GM04503 (cell line): ENCODE measurements at places on chromosomes 6 and 20.

DNA sequence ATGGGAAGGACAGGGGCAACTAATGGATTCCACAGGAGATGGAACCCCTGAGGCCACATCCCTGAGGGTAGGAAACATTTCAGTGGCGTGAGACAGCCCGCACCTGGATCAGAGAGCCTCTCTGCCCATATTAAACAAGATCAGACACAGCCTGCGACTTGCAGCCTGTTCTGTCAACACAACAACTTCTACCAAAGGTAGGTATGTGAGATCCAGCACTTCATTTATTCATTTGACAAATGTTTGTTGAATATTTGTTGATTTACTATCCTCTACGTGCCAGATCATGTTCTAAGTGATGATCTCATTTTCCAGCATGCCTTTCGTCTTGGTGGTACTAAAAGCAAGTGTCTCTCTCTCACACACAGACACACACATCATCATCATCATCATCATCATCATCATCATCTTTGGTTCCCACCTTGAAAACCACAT lies 43.2 kb upstream of the NT5E start:
- DNase-seq, result no peak

DNA sequence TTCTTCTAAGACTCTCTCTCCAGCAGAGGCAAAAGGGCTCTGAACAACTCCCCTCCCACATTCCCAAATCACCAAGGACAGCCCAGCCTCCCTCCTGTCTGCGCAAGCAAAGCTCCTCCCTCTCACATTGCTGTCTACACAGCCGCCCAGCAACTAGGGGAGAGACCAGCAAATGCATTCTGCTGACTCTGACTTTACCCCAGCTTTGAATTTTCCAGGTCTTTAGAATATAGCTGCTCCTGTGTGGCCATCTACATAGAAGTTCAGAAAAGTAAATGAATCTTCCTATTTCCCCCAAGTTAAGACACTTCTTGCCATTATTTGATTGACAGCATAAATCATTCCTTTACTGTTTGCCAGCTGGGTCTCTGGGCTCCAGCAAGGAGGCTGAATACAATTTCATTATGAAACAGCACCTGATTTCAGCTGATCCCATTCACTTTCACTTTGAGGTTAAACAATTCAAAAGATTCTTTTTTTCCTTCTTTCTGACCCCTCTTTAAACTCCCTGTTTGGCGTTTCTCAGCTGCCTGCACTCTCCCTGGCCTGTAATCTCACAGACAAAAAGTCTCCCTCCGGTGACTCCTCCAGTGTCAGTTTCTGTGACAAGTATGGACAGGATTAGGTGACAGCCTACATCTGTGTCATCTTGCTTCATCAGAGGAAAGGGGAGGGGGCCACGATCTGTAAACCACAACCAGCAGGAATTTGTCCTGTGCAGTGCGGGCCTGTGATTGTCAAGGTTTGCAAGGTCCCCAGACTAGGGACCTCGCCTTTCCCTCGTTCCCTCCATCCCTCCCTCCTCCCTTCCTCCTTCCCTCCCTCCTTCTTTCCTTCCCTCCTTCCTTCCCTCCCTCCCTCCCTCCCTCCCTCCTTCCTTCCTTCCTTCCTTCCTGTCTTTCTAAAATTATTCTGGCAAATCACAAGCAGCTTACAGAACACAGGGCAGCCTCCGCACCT lies 205.6 kb upstream of the RIN2 start:
- no peak for DNase-seq

DNA sequence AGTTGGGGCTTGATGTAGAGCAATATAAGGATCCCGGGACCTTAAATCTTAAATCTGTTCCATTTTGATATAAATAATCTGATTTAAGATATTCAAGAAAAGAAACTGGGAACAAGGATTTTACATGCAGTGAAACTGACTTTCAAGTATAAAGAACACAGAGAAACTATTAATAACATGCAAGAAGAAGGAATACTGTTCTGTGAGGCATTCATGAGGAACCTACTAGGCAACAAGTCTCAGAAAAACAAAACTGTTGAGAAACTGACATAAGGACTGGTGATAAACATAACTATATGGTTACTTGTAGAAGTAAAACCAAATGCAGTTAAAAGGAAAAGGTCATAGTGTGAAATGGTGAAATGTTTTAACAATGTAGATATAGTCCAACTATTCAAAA lies 15.8 kb downstream of the HDDC2 start:
- DNase-seq, result no peak

DNA sequence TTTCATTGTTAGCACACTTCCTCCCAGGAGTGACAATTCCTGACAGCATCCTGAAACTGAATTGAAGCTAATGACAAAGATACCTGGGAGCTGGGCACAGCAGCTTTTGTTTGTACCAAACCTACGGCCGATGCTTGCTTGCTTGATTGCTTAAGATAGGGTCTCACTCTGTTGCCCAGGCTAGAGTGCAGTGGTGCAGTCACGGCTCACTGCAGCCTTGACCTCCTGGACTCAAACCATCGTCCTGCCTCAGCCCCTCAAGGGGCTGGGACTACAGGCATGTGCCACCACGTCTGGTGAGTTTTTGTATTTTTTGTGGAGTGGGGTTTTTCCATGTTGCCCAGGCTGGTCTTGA lies 84.7 kb upstream of the SCP2D1 start:
- DNase-seq, result no peak

DNA sequence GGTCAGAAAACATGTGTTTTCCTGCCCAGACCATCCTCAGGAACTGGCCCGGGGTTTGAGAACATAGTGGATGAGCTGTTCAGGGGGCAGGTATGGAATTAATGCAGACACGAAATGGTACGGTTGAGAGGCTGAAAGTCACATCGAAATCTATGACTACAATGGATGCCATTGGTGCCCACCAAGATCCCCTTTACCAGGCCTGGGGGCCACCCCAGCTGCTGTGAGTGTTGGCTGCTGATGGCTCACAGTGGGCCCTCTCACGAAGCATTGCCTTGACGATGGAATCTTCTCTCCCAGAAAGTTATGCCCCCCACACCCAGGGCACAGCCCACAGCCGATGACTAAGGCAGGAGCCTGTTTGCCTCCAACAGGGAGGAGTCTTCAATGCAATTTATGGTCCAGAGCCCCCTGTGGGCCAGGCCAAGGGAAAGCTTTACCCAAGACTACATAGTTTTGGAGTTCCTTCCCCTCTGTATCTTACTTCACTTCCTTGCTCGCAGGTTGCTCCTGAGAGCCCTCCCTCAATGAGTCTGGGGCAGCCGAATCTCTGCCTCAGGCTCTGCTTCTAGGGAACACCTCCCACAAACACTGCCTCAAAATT lies 92.6 kb downstream of the BFSP1 start:
- no peak for DNase-seq

DNA sequence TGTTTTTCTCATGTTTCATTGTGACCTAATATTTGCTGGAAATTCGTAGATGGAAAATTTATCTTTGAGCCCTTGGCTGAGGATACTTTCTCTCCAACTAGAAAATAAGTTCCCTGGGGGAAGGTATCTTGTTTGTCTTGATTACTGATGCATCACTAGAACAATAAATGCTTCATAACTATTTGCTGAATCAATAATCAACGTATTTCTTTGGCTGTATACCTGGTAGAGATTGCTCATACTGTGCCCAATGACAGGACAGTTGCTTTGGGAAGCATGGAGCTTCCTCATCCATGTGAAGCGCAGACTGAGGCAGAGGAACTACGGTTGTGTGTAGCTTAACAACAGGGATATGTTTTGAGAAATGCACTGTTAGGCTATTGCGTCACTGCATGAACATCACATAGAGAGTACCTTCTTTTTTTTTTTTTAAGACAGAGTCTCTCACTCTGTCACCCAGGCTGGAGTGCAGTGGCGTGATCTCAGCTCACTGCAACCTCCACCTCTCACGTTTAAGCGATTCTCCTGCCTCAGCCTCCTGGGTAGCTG lies 34.2 kb upstream of the RPN2 start:
- DNase-seq, result no peak

DNA sequence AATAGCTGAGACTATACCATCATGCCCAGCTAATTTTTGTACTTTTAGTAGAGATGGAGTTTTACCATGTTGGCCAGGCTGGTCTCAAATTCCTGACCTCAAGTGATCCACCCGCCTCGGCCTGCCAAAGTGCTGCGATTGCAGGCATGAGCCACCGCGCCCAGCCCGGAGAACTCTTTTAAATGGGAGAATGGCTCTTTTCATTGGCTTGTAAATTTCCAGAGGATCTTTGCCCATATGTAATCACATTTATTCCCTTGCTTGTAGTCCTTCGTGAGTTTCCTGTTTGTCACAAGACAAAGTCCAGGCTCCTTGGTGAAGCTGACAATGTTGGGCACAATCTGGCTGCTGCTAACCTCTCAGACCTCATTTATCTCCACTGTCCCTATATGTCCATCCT lies 135.1 kb downstream of the CEP57L1 start:
- no peak for DNase-seq

DNA sequence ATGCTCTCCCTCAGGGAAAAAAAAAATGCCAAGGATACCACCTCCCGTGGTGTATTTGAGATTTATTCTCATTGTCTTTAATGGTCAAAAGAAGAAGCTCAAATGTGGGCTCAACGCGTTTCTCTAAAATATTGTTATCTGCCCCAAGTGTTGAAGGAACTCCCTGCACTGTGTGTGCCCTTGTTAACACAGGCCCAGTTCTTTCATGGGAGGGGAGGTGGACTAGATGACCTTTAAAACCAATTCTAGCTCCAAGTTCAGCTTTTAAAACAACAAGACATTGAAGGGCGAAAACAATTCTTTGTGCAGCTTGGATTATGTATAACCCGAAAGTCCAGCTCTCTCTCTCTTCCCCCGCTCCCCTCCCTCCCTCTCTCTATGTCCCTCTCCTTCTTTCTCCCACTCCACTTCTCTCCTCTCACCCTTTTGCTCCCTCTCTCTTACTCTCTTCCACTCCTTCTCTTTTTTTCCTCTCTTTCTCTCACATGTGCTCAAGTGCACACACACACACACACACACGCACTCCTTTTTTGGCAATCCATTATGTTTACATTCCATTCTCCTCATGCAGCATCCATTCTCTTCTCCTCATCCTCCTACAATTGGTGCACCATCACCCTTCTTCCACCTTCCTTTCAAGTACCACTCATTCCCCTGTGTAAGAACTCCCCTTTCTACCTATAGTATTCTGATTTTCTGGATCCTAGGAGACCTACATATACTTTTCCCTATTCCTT lies 8.5 kb downstream of the HLA-DMB start:
- peak; percentile 33 for DNase-seq

DNA sequence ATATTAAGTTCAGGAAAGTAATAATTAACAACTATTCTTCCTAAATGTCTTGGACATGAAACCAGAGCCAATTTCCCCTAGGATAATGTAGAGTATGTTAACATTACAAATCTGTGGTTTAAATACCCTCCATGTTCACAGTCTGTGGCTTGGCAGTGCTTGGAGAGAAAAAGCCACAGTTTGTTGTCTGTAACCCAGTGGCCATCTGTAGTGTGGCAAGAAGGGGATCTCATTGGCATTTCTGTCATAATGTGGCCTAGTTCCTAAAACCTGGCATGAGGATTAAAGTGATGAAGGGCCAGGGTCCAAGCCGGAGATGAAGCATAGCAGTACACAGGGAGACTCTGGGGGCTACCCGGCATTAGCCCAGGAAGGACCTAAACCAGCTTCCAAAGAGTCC lies 31.2 kb downstream of the SYNE1 start:
- no peak for DNase-seq

GRCh38 chr6:44078827-44079671 lies 48.2 kb downstream of the MRPL14 start:
- DNase-seq, result no peak

DNA sequence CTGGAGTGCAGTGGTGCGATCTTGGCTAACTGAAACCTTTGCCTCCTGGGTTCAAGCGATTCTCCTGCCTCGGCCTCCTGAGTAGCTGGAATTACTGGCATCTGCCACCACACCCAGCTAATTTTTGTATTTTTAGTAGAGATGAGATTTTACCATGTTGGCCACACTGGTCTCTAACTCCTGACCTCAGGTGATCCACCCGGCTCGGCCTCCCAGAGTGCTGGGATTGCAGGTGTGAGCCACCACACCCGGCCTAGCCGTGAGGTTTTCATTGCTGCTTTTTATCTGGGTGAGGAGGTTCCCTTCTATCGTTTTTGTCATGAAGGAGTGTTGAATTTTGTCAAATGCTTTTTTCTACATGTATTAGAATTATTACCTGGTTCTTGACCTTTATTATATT lies 23.9 kb downstream of the SRC start:
- DNase-seq, result no peak

- no peak for DNase-seq
Measured at GRCh38 chr6:47342824-47343223, 33.1 kb upstream of the TNFRSF21 start.

GRCh38 chr20:330233-331149 lies 5.1 kb downstream of the SOX12 start:
- DNase-seq, result no peak

DNA sequence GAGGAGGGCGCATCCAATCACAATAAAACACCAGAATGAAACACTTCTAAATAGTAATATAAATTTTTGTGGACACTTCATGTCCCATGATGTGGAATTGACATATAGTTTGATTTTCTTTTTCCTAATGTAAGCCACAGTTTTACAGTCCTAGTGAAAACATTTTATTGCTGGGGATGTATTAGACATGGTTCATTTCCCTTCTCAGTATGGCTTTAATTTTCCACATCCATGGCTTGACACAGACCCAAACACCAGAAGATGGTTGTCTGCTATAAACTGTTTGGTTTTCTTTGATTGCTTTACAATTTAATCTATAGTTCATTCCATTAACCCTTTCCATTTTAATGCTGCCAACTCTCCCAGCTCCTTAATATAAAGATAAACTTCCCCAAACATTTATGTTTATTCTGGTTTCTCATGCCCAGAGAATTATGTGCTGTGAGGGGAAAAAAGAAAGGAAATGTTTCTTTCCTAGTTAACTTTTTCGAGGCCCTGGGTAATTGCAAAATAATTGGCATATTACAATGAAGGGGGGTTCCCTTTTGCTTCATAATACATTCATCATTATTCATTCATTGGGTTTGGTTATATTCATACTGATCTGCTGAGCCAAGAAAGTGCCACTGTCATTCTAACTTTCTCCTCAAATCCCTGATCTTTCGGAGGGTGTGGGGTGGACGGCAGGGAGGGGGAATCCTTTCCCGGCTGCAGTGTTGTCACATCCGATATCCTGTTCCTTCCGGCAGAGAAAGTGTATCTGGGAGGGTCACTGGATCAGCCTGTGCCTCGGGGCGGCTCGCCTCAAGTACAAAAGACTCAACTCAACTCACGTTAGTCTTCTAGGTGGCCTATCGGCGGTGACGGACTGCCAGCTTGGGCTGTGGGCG lies 127.6 kb upstream of the TFAP2D start:
- DNase-seq, result no peak

GRCh38 chr6:93177438-93177837 lies 241.9 kb downstream of the EPHA7 start:
- DNase-seq, result no peak

- DNase-seq, result no peak
Measured at GRCh38 chr6:83429857-83430610, 817 bp downstream of the ME1 start.

DNA sequence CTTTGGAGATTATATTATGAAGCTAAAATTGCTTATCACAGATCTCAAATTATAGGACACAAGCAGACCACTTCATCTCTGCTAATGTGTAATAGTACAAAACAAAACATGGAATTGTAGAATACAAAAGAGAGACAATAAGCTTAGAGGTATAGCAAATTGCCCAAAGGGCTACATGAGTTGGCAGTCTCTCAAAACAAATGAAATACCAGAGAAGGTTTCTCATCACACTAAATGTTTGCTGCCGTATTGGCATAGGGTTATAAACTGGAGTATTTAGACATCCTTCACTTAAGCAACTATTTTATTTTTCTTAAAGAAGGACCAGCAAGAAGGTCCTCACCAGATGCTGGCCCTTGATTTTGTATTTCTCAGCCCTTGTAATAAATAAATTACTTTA lies 5.9 kb upstream of the EYA4 start:
- no peak for DNase-seq

GRCh38 chr6:169415179-169415578 lies 161.5 kb upstream of the THBS2 start:
- DNase-seq, result no peak
